NCI-H748 treated with DMSO at 0.1 percent for 48 hours (cell line): ENCODE measurements at places on chromosomes 7 and 10.
A peak's percentile ranks its signal among the peaks of the same experiment; 100 is the strongest.

DNA sequence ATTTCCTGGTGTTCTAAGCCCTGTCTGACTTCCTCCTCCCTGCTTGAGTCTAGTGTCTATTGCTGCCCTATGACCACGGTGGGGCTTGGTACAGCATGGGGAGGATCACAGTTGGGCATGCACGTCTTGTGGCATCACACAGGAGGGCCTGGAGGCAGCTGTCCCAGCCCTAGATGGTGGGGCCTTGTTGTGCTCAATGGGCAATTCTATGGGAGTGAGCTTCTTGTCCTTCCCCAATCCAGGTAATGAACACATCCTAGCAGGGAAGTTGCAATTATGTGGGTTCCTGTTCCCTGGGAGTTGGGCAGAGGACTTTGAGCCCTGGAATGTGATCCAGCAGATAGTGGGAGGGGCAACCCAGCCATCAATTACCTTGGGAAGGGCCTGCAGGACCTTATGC is 10.8 kb upstream of the FAM3C start:
- no peak for DNase-seq

GRCh38 chr10:114233482-114233881 is 5.6 kb upstream of the VWA2 start:
- no peak for DNase-seq

DNA sequence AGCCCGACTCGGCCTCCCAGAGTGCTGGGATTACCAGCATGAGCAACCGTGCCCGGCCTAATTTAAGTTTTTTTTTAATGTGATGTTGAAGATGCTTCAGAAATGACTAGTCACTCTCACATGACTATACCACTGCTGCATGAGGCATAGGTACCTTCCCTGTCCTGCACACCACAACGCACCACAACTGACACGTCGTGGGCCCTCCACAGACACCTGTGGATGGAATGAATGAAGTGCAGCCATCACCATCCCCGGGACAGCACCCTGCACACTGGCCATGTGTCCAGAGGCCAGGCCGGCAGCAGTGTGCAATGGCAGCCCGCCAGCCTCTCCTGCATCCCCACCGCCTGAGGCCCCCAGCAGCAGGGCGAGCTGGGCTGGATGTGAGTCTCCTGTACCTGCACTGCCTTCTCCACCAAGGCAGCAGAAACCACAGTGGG is 55.1 kb downstream of the VOPP1 start:
- DNase-seq, result no peak

DNA sequence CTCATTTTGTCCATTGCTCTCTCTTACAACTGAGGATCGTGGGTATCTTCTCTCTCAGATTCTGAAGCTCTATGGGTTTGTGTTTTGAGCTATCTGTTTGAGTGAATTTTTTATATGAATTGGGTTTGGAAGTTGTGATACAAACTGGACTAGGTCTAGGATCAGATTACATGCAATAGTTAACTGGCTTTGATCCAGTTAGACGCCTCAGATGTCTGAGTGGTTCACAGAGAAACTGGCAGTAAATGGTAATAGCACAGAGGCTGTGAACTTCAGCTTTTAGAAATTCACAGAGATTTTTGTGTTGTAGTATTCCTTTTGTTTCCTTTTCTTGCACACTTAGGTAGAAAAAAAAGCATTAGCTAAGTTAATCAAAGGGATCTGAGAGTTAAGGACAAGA is 12.7 kb upstream of the DNMBP start:
- no peak for DNase-seq

- DNase-seq, result no peak
These were observed 203.5 kb downstream of the CHCHD3 start for GRCh38 chr7:132878204-132878919.

- no peak for DNase-seq
These were observed 90.0 kb upstream of the PLXNA4 start for GRCh38 chr7:132666071-132666773.

- no peak for DNase-seq
These were observed 37.2 kb downstream of the LRMDA start for GRCh38 chr10:75468612-75469005.

DNA sequence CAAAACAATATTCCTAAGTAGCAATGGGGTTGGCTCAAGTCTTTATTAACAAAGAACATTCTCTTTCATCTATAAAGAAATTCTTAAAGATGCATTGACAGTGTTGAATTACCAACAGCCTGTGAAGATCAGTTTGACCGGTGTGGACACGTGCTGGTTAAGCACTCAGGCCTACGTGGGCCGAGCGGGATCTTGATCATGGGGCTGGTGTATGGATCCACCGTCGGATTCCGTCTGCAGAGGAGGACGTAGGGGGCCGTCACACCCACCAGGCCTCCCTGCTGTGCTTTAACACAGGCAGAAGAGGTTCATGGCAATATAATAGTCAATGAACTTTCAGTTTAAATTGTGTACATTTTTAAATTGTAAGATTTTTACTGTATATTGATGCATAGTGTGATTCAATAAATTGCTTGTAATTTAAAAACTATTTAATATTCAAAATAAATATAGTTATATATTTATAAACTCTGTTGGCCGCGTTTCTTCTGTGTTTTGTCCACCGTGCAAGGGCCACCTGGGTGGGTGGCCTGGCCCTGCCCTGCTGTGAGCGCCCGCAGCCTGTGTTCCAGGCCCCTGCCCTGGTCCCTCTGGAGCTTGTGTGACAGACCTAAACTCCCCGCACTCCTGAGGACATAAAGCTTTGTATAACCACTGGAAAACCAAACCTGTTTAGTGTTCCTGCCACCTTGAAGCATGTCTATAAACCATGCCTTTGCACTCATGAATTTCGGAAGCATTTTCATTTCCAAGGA is 1.9 kb upstream of the BHLHA15 start:
- DNase-seq, result no peak

- no peak for DNase-seq
These were observed 107.3 kb downstream of the HGF start for GRCh38 chr7:81662531-81662930.

- DNase-seq, result peak; percentile 22
These were observed 68.7 kb downstream of the NEUROD6 start for GRCh38 chr7:31271641-31272405.

- DNase-seq, result no peak
These were observed 55.5 kb downstream of the CNTNAP2 start for GRCh38 chr7:146172112-146172511.
